HT-29 (cell line): ENCODE measurements at places on chromosomes 6 and 20. TPM values are rescaled to one million over a fixed set of nuclear protein-coding genes. Genes with fewer than 3 reads are reported as not detected.

- no peak for DNase-seq
Observed at GRCh38 chr6:56527934-56528333, 114.8 kb downstream of the DST start.

GRCh38 chr6:56432194-56432593, 184.8 kb upstream of the COL21A1 start:
- DNase-seq = no peak

DNA sequence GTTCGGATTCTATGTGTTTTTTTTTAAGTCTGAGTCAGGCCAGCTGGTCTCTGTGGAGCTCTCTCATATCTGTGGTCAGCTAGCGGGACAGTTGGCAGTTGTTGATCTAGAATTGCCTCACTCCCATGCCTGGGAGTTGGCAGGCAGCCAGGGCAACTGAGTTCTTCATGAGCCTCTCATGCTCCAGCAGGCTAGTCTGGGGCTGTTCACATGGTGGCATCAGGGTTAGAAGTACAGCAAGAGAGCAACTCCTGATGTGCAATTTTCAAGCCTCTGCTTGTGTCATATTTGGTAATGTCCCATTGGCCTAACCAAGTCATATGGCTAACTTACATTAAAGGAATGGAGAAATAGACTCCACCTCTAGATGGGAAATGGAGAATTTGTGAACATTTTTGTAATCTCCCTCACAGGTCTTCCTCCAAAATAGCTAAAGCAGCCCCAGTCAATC, 6.7 kb upstream of the IFT52 start:
- DNase-seq = no peak

- DNase-seq = peak; percentile 71
Observed at GRCh38 chr6:2853769-2854395, 12.2 kb upstream of the SERPINB1 start.

The GABRR2 gene
- total RNA-seq = not detected in 2 replicates

DNA sequence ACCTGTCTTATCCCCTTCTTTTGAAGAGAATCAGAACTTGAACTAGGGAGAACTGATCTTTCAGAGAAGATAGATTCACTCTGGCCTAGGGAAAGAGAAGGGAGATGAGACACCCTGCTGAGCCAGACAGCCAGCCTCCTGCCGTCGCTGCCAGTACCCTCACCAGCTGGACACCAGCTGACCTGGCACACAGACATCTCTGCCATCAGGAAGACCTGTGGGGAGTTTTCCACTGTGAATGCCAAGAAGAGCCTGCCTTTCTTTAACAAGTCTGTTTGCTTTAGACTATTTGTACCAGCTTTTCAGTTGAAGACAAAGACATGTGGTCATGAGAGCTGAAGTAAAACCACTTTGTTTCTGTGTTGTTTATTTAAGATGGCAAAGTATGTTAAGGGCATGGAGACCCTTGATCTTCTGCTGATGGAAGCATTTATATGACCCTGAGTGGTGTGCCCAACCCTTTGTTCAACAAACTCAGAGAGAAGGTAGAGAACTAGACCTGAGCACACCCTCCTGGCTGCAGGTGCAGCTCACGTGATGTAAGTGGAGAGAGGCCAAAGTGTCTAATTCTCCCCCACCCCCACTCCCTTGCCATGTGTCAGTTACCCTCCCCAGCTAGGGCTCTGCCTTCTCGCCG, 82.3 kb upstream of the SLC24A3 start:
- DNase-seq = no peak

DNA sequence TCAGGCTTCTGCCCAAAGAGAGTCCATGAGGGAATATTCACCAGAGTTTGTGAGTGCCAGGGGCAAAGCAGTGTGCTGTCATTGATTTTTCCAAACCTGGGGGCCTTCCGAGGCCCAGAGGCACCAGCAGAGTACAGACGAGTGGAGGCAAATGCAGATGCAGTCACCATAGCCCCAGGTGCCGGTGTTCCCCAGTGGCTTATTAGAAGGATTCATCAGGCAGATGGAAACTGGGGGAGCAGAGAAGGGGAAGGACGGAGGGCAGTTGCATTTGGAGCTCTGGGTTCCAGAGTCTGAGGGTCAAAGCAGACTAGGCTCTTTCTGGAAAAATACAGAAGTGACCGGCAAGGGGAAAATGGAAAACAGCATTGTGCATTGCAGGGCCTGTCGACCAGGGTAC, 184.2 kb downstream of the ANKRD60 start:
- no peak for DNase-seq

- DNase-seq = no peak
Observed at GRCh38 chr20:21272679-21273078, 30.5 kb upstream of the XRN2 start.

The CCND3 gene
- total RNA-seq = 70.5 and 79.7 TPM in 2 replicates

- no peak for DNase-seq
Observed at GRCh38 chr6:152554851-152555250, 82.3 kb downstream of the SYNE1 start.

The TRIM31 gene
- 112 and 119 TPM in 2 replicates for total RNA-seq

The ZNF335 gene
- total RNA-seq = 39.2 and 44.8 TPM in 2 replicates

- no peak for DNase-seq
Observed at GRCh38 chr6:170137176-170137891, 153.5 kb downstream of the DLL1 start.

DNA sequence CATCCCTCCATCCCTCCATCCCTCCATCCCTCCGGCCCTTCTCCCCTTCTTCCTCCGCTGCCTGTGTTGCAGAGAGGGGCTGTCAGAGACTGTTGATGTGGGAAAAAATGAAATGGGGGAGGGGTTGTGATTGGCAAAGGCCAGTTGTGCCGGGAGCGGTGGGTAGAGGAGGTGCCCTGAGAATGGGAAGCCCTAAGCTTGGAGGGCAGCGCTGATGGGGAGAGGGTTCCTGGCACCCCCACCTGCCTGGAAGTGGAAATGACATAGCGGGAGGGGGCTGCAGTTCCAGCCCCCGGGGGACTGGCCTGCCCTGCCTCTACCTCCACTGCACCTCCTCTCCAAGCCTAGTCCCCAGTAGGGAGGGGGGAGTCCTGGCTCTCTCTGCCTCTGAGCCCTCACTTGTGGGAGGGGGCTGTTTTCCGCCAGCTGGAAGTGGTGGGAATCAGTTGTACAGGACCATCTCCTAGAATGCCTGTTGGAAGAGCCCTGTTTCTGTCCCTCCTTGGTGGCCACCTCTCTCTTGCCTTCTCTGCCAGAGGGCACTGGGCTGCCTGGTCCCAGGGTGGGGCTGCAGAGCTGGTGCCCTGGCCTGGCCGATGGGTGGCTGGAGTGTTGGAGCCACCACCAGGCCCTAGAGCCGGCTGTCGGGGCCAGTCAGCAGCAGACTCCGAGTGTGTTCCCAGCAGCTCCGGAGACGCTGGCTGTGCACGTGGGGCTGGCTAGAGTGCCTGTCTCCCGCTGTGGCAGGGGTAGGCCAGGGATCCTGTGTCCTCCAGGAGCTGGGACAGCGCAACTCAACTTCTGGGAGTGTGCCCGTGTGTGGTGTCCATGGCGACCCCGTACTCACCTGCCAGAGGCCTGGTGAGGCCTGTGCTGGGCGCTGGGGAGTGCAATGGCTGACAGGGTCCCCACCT, 1.5 kb downstream of the DLGAP4 start:
- no peak for DNase-seq

DNA sequence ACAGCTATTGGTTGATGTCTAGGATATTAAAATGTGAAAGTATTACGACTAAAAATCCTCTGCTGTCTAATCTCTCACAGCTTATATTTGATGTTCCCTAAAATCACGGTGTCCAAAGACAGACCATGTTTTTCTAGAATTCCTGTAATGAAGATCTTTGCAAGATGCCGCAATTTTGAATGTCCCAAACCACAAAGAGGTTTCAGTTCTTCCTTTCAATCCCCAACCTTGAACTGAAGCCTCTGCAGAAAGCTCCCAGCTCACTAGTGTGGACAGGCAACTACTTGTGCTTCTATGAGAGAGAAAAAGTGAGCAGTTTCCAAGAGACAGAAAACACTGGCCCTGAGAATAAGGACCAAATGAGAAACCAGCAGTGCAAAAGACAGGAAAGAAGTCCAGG, 370.1 kb downstream of the FOXA2 start:
- DNase-seq = no peak

DNA sequence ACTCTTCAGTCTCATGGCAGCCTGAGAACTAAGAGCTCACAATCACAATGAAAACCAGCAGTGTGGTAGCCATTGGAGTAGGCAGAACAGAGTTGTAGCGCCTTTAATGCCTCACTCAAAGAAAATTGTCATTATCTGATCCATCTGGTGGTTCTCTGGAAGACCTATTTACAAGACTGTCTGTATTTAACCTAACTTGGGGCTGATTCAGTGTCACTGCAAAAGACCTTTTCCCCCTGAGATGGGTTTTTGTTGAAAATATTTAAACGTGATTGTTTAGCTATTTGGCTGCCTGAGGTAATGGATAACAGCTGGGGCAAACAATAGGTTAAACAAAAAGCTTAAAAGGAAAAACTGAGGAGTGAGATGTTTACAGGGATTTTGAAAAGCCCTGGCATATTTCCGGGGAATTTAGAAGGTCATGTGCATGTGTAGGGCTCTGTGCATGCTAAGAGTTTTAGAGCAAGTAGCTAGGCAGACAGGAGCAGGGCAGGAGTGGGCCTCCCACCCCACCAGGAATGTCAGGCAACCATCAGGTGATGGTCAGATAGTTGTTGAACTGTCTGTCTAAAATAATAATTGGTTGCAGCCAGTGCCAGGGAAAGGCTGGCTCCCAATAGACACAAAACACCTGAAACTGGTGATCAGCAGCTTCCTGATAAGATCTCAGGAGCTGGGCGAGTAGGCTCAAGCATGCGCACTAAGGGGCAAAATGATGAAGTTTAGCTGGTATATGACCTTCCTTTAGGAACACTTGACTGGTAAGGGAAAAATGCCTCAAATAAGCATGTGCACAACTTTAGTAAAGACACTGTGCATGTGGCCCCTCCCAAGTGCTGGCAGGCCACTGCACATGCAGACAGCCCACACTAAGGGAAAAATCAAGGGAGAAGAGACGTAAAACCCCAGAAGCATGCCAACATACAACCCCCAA, 70.8 kb upstream of the AKIRIN2 start:
- DNase-seq = no peak

The PPP1R3G gene
- total RNA-seq = 0.03 TPM in 1 of 2 replicates, not detected in the other

The ZSCAN12 gene
- 2.1 TPM in 2 replicates for total RNA-seq

The DNAAF9 gene
- total RNA-seq = not detected in 2 replicates

The PSMG4 gene
- 142 and 145 TPM in 2 replicates for total RNA-seq

- DNase-seq = no peak
Observed at GRCh38 chr6:57127763-57128162, 37.8 kb downstream of the ZNF451 start.

The NR2E1 gene
- total RNA-seq = not detected in 2 replicates

DNA sequence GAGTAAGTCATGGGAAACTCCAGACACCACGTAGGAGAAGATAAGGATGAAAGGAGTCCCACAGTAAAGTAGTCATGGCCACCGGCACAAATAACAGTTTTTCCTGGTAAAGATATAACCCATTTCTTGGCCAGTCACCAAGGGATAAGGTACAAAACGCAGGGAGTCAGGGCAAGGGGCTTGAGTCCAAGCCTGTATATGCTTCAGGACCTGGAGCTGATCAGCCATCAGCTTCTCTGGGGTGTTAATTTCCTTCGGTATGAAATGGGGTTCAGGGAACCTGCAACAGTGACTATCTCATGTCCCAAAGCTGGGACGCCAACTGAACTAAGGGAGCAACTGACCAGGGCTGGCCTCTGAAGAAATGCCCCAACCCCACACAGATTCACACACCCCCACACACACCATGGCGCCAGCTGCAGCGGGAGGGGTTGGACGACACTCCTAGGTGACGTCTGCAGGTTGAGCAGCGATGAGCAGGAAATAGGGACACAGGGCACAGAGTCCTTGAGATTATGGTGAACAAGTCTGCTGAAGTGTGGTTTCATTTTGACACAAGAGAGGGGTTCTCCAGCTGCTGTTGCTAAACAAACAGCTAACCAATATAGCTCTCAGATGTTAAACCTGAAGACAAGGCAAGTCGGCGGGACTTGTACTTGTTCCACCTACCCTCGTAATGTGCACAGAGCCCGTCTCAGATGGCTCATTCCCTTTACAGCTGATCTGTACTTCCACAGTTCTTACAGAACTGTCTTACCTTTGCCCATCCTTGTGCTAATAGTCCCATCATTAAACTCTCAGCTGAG, 7.4 kb upstream of the ADTRP start:
- no peak for DNase-seq

The BMP2 gene
- 9.8 and 11.7 TPM in 2 replicates for total RNA-seq

The C6orf118 gene
- not detected in 2 replicates for total RNA-seq

DNA sequence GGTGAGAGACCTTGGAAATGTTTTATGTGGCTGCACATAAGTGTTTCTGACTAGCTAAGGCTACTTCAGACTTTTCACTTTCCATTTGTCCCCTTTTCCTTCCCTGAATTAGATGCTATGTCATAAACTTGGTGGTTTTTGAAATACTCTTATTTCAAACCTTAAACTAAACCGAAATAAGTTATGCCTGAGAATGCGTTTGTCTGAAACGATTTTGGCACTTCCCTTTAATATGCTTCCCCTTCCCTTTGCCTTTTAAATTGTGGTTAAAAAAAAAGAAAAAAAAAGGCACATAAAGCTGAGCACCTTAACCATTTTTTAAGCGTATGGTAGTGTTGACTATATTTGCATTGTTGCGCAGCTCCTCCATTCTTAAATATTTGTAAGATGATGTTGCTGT, 14.3 kb downstream of the ZNF451 start:
- DNase-seq = no peak

The PLAGL1 gene
- 0.13 TPM in 1 of 2 replicates, not detected in the other for total RNA-seq

DNA sequence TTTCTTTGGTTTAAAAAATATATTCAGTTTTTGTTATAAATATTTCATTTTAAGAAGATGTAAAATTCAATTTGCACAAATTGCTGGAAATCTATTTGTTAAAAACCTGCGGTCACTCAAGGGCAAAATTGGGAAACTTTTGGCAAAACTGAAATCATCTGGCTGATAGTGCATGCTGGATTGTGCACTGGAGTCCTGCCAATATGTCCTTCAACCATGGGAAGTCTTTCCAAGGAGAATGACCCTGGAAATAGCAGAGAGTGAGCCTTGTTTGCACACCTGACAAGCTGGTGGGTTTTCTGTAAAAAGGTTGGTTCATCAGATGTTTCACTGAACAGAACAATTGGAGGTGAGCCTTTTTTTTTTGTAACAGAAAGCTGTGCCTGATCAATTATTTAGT, 413.5 kb downstream of the BTBD3 start:
- no peak for DNase-seq

GRCh38 chr6:52914516-52914915, 5.0 kb upstream of the GSTA3 start:
- no peak for DNase-seq
